ENCODE measurements at places on chromosomes 1 and 21. TPM values are rescaled to one million over a fixed set of nuclear protein-coding genes. Genes with fewer than 3 reads are reported as not detected.

The WNT2B gene
- 3.5 TPM for polyA plus RNA-seq

The CASQ2 gene
- 702 TPM for polyA plus RNA-seq

The IGSF21 gene
- polyA plus RNA-seq = 0.52 TPM

The TMEM51 gene
- polyA plus RNA-seq = 4.3 TPM

The CHRM3 gene
- polyA plus RNA-seq = 0.18 TPM

The CD1E gene
- not detected for polyA plus RNA-seq

The TMEM269 gene
- polyA plus RNA-seq = not detected

The KIF26B gene
- 0.11 TPM for polyA plus RNA-seq

The CELA2A gene
- polyA plus RNA-seq = not detected

The HEATR1 gene
- 3.2 TPM for polyA plus RNA-seq

The ANXA9 gene
- polyA plus RNA-seq = 0.23 TPM

The SYT14 gene
- polyA plus RNA-seq = under 0.01 TPM

The PRR9 gene
- polyA plus RNA-seq = not detected

The KRTAP19-3 gene
- not detected for polyA plus RNA-seq

- no peak for DNase-seq
Observed at GRCh38 chr1:179925922-179926849, 28.4 kb upstream of the CEP350 start.

DNA sequence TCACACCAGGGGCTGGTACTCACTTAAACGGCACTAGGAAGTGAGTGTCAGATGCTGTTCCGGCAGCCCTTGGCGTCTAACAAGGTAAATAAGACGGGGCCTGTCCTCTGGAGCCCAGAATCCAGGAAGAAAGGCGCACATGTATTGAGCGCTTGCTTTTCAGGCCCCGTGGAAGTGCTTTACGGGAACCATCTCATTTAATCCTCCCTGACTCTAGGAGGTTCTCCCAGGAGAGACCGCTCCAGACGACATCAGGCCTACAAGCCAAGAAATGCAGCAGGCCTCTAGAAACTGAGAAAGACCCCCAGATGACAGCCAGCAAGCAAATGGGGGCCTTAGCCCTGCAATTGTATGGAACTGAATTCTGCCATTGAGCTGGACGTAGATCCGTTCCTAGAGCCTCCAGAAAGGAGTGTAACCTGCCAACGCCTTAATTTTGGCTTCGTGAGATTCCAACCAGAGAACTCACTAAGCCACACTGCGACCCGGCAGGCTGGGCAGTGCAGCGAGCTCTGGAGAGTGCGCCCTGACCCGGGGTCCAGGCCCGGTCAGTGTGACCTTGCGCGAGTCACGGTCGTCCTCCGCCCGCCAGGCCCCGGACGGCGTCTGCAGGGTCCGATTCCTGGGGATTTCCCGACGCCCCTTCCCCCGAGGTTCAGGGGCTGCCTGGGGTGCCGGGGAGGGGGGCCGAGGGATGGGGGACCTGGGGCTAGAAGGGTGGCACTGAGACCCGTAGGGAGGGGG, 532 bp upstream of the MANEAL start:
- DNase-seq = no peak

DNA sequence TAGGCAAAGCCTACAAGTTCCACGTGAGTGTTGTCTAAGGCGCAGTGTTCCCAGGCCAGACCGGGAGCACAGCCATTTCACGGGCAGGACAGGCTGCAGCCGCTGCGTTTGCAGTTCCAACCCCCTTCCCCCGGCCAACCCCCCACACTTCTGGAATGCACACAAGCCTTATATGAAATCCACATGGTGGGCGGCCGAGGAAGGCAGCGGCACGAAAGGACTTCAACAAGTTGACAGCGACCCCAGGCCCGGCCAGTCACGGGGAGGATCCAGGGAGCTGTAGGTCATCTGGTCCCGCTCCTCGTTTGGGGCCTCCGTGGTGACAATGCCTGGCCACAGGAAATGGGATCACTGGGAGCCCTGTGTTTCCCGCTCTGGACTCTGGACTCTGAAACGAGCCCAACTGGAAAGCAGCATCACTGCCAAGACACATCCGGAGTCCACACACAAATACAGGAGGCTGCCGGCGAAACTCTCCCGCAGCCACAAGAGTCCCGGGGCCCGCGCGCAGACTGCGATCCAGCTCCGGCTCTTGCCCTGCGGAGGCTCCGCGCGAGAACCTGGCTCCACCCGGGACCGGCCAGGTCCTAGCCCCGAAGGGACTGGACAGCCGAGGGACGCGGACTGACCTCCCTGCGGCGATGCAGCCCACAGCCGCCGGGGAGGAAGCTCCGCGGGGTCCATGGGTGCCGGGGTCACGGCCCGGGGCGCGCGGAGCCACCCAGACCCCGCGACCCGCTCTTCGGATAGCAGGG, 794 bp downstream of the NID1 start:
- DNase-seq = peak; percentile 72

DNA sequence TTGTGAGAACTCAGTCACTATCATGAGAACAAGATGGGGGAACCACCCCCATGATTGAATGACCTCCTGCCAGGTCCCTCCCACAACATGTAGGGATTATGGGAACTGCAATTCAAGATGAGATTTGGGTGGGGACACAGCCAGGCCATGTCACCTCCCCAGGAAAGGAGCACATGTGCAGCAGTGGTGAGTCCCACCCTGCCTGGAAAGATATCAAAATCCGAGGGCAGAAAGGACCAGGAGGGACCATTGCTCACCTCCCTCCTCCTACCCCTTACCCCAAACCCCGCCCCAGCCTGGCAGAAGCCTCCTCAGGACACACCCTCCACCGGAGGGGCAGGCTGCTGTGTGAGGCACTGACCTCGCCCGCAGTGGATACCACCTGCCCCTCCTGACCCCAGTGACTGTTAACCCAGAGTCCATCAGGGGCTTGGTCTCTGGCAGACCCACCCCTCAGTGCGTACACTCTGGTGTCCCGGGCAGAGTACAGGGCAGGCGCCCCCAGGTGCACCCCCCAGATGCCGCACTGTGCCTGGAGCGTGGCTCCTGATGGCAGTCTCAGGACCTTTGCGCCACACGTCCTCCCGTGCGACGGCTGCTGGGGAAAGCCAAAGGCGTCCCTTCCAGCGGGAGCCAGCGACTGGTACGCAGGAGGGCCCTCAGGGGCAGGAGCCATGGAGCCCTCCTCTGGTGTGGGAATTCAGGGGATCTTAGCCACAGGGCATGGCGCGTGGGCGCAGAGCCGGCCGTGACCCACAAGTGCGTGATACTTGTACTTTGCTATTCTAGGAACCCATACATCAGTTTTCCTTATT, 20.9 kb downstream of the PDXK start:
- DNase-seq = no peak

DNA sequence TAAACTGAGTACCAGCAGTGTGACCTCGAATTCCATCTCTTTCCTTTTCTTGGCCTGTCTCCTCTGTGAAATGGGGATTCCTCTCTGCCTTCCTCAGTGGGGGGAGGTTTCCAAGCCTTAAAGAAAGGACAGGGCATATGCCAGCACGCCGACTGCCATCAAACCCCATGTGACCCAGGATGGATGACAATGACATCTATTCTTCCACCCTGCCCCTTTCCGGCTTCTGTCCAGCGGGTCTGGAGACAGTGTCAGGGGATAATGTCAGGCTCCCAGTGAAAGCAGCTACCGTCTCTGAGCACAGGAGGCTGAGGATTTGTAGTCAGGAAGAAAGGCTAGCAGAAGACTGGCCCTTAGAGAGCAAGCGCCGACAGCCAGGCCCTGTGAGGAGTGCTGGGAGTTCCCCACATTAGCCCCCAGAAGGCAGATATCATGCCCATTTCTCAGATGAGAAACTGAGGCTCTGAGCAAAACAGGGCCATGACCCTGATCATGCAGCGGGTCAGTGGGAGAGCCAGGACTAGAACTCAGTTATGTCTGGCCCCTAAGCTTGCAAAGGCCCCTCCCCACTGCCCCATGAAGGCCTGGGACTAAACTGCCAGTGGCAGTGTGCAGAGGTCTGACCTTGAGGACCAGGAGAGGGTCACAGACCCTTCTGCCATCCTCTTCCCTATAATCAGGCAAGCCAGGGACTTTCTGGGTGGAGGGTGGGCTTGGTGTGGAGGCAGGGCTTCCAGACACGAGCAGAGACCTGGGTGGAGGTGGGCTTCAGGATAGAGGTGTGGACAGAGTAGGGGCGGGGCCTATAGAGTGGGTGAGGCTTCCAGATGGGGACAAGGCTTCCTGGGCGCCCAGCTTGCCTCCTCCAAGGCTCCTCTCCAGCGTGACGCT, 30.1 kb downstream of the CDCA8 start:
- no peak for DNase-seq

GRCh38 chr1:1185101-1185765, 11.6 kb downstream of the TTLL10 start:
- peak; percentile 37 for DNase-seq

- DNase-seq = peak; percentile 73
Observed at GRCh38 chr21:43936247-43936967, 71.4 kb downstream of the AGPAT3 start.

- DNase-seq = peak; percentile 88
Observed at GRCh38 chr21:24045775-24046215, 1561.5 kb downstream of the MRPL39 start.

DNA sequence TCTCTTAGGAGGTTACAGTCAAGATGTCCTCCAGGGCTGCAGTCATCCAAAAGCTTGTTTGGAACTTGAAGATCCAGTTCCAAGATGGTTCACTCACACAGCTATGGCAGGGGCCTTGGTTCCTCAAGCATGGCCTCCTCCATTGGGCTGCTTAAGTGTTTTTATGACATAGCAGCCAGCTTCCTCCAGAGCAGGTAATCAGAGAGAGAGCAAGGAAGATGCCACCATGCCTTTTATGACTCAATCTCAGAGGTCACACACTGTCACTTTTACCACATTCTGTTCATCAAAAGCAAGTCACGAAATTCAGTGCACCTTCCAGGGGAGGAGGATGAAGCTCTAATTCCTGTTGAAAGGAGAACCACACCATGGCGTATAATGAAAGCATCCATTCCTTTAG, 17.1 kb downstream of the ELAPOR1 start:
- no peak for DNase-seq

GRCh38 chr1:246760422-246761347, 36.5 kb downstream of the SCCPDH start:
- DNase-seq = no peak

GRCh38 chr1:87941337-87941946, 612.8 kb downstream of the LMO4 start:
- DNase-seq = no peak

GRCh38 chr1:203026666-203027663, 674 bp downstream of the PPFIA4 start:
- peak; percentile 77 for DNase-seq

DNA sequence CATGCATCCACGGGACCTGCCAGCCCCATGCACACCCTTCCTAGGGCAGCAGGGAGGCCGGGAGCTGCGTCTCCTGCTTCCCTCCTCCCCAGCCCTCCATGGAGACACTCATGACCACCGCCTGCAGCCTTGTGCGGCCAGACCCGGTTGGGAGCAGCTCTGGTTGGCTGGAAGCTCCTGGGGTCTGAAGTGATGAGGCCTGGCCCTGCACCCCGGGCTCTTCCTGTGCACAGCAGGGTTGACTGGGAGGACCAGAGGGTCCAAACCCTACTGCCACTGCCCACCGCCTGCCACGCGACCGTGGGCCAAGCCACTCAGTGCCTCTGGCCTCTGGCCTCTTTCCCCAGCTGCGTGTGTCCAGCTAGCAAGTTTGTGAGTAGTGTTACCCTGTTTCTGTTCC, 111.1 kb upstream of the COL6A1 start:
- DNase-seq = no peak

DNA sequence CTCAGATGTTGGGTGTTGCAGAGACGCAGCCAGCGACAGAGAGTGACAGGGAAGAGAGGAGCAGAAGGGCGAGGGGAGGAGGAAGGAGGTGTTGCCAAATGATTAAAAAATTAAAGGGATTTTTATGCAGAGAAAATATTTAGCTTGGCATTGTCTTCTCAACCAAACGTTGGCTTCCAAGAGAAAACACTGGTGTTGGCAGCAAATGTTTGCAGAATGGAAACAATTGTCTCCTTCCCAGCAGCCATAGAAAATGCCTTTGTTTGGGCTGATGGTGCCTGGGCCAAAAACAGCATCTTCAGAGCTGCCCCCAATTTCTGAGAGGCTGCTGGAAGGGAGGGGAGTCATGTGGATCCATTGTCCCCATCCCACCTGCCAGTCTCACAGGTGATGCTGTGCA, 29.7 kb upstream of the GRIK3 start:
- DNase-seq = no peak

GRCh38 chr1:178649582-178650350, 75.3 kb upstream of the RALGPS2 start:
- no peak for DNase-seq

DNA sequence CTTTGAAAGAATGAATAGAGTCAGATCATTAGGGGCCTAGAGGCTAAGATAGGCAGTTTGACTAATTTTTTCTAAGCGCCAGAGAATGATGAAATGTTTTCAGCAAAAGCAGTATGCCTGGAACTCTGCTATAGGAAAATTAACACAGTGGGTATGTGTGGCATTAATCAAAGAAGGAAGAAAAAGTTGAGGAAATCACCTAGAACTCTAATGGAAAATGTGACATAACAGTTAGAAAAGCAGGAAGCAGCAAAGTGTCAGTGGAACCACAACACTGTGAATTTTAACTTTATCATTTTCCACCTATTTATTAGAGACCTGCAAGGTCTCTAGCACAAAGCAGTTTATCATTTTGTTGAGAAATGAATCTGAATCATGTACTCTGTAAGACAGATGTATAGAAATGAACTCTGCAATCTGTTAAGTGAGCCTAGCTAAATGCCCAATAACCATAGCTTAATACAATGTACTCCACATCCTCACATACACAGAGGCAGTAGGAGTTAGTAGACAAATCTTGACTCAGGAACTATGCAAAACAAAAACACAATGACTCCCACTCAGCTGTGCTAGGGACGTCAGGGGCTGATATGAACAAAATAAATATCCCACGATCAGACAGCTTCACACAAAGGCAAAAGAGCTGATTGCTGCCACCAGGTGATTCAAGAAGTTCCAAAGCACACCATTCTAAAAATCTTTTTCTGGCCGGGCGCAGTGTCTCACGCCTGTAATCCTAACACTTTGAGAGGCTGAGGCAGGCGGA, 500.7 kb upstream of the NFIA start:
- DNase-seq = no peak

DNA sequence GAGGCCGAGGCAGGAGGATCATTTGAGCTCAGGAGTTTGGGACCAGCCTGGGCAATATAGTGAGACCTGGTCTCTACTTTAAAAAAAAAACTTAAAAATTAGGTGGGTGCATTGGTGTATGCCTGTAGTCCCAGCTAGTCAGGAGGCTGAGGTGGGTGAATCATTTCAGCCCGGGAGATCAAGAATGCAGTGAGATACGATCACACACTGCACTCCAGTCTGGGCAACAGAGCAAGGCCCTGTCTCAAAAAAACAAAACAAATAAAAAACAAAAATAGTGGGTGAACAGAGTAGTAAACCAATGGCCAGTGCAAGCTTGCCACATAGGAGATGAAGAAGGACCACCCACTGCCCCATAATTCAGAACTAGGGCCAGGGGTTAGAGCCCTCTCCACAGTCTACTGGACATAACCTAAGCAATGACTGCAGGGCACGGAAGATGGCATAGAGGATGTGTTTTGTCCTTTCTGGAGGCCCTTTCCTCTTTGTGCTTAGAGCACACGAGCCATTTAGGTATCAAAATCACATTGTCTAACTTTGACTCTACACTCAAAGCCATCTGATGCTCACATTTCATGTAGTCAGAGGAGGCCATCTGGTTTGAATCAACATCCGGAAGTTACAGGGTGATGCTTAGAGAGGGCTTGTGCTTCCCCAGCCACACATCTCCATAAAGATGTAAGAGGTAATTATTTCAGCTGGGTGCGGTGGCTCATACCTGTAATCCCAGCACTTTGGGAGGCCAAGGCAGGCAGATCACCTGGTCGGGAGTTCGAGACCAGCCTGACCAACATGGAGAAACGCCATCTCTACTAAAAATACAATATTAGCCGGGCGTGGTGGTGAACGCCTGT, 12.6 kb downstream of the CD2 start:
- no peak for DNase-seq

- DNase-seq = no peak
Observed at GRCh38 chr1:99600782-99601181, 45.1 kb upstream of the PALMD start.

Data from right cardiac atrium (tissue), 5 donors.